ENCODE measurements at places on chromosomes 7 and 10.

DNA sequence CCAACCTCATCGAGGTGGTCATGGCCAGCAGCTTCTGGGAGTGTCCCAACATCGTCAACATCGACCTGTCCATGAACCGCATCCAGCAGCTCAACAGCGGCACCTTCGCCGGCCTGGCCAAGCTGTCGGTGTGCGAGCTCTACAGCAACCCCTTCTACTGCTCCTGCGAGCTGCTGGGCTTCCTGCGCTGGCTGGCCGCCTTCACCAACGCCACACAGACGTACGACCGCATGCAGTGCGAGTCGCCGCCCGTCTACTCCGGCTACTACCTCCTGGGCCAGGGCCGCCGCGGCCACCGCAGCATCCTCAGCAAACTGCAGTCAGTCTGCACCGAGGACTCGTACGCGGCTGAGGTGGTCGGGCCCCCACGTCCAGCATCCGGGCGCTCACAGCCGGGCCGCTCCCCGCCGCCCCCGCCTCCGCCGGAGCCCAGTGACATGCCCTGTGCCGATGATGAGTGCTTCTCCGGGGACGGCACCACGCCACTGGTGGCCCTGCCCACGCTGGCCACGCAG lies 75.0 kb downstream of the ELFN1 start:
- DNase-seq = no peak

DNA sequence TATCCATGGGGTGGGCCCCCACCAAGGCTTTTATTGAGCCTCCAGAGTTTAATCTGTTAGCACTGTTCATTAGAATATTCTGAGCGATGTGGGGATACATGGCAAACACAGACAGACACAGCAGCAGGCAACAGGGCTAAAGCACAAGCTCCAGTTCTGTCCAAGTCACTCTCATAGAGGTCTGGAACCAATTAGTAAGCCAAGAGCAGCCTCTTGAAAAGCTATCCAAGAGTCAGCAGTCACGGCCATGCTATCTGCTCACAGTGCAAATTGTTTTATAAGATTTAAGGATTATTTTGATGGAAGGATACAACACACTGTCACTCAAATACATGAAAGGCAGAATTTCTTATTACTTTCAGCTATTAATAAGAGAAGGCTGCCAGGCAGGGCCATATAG lies 86.4 kb upstream of the DGKB start:
- DNase-seq = no peak

- DNase-seq = no peak
These were observed 308.5 kb downstream of the EXOC4 start for GRCh38 chr7:133561396-133561795.

DNA sequence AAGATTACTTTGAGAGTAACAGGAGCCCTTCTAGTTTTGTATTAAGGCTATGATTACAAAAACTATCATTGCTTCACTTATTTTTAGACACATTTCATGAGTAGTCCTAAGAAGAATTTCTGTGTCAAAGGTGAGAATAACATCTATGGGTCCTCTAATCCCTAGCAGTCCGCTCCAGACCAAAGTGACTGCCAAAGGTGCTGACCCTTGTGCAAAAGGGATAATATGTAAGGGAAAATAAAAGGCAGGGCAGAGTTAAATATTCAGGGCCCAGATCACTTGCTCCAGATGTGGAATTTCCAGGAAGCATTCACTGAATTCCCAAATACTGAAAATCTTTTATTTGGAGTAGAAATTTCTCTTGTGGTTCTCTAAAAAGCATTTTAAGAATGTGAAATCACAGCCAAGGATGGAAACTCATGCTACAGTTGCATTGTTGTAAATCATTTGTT lies 29.3 kb downstream of the RHOBTB1 start:
- DNase-seq = no peak

DNA sequence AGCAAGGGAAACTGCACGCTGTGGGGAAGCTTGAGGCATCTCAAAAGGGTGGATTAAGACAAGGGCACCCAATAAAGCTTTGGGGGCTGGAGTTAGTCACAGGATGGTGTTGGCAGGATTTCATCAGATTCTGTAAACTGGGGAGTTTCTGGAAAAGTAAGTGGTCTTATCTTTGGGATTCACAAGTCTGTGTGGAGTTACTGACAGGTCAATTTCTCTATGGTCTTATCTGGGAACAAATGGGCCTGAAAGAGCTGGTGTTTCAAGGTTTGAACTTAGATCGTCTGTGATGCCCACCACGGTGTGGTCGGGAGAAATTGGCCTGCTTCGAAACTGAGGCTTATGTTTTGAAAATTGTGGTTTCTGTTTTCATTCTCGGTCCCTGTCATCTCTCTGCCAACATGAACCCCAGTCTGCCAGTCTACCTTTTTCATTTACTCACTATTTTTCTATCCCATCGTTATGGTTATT lies 23.8 kb upstream of the AOAH start:
- no peak for DNase-seq

DNA sequence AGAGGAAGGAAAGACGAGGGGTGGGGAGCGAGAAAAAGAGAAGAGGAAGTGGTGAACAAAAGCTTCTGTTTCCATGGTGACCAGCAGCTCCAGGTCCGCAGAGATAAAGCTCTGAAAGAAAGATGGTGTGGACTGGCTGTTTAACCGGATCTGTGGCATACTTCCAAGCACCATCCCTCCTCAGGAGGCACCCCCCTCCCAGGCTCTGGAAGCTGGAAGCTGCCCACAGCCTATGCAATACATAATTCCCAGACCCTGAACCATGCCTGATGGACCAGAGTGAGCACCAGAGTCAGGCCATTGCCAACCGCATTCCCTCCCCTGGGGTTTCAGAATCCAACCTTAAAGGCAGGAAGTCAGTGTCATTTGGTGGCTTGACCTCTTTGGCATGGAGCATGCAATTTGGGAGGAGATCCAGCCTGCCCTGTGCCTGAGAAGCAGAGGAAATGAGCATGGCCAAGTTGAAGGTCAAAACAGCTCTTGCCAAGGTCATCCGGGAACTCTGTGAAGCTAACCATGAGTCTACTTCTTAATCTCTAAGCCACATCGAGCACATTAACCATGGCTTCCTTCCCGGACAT lies 22.2 kb upstream of the CPXM2 start:
- peak; percentile 43 for DNase-seq

- DNase-seq = no peak
These were observed 24.0 kb downstream of the GSTO2 start for GRCh38 chr10:104293011-104293410.

GRCh38 chr7:8274589-8274988 lies 12.6 kb upstream of the ICA1 start:
- no peak for DNase-seq

- DNase-seq = no peak
These were observed 10.6 kb downstream of the ATP6V1F start for GRCh38 chr7:128873234-128873633.

- peak; percentile 34 for DNase-seq
These were observed 4.1 kb upstream of the OIT3 start for GRCh38 chr10:72889391-72889831.

DNA sequence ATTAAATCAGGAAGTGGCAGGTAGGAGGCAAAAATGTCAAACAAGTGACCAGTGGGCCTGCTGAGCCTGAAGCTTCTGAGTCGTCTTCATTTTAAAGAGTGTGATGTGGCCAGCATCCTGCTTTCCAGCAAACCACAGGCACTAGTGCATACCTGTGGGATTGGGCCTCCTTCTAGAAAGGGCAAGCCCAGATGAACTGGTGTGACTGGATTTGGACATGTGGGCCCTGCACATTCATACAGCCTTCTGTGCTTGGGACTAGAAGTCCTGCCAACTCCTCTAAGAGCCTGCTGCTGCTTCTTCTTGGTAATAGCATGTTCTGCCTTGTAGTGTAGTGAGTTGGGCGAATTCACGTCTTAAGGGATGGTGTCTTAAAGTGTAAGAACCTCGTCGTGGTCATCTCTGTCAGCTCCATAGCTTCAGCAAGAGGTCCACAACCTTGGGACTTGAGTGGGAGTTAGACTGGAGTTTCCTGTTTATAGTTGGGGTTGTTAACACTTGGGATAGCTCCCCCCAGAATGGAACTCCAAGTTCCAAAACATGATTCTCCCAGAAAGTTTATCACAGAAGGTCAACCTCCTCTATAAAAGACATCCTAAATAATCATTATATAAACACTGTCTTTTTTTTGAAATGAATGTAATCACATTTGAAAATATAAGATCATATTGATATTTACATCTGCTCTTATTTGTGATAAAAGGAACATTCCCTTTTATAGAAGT lies 11.2 kb downstream of the BMPER start:
- DNase-seq = no peak

DNA sequence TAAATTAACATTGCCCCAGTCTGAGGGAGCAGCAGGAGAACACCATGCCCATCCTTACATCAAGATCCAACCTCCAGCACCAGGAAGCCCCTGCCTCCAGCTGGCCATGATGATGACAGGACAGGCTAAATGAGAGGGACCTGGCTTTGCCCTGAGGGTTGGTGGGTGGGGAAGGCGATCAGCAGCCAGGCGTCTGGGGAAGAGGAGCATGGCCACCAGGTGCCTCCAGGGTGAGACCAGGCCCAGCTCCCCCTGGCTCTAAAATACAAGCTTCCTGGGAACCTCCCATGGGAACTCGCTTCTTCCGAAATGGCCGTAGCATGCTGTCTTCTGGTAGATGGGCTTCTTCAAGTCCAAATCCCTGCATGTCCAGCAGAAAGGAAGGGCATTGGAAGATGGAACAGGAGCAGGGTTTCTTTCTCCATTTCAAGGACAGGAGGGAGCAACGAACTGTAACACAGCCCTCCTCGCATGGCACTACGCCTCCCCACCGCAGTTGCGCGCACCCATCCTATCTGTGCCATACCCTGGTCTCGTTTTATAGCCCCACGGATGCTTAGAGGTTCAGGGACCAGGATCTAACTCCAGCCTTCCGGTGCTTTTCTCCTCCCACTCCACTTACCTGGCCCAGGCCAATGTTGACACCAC lies 15.8 kb downstream of the MAT1A start:
- no peak for DNase-seq

DNA sequence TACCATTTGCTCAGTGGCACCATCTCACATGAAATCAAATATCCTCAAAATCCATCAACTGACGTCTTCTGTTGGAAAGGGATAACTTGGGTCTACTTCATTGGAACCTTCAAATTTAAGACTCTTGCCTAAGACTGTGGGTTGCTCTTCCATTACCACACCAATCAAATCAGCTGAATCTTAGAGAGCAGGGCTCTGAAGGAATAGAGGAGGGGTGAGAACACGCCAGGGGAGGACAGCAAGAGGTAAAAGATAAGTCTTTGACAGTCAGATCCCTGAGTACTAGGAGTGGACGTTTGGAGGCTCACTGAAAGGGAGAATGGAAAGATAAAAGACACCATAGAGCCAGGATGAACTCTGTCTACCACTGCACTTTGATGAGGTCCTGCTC lies 107.5 kb downstream of the CCDC71L start:
- no peak for DNase-seq

GRCh38 chr7:101987494-101987893 lies 170.1 kb downstream of the CUX1 start:
- DNase-seq = no peak

DNA sequence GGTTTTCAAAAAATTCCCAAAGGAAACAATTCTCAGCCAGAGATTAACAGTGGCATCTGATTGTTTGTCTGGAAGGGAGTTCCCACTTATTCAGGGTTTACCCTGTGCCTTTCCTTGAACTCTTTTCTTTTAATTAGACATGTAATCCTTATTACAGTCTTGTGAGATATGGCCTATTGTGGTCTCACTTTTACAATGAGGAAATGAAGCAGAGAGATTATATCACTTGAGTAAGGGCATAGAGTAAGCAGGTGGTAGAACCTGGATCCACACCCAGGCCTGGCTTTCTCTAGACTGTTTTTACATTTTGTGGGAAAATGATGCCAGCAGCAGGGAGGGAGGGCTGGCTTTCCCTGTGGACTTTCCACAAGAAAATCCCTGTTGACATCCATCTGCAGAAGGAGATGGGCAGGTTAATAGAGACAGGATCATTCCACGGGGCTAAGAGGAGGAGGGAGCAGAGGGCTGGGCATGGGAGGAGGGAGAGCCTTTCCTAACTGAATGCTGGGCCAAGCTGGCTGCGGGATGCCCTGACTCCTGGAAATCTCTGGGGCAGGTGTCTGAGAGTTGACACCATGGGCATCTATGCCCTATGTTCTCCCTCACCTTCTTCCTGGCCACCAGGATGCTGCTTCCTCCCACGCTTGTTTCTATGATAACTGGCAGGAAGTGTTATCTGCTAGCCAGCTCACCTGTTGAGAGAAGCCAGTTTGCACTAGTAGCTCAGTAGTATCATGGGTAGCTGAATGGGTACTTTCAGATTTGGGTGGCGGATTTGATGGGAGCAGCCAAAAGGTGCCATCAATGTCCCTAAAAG lies 28.7 kb upstream of the ARHGAP22 start:
- DNase-seq = no peak

DNA sequence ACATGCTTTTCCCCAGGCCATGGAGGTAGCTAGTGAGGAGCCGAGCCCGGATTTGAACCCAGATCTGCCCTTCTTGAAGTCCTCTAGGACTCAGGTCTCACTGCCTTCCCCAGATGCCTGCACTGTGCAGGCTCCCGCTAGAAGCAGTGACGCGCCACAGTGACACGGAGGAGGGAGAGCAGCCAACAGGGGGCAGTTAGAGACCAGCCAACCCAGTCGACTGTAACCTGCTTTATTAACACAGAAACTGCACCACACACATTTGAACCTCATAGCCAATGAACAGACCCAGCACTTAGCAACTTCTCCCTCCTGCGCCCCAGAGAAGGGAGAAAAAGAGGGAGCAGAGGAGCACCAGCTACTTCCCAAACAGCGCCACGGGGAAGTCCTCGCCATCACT lies 27.4 kb downstream of the PILRA start:
- no peak for DNase-seq

GRCh38 chr10:84196083-84196482 lies 1.7 kb downstream of the CDHR1 start:
- no peak for DNase-seq

DNA sequence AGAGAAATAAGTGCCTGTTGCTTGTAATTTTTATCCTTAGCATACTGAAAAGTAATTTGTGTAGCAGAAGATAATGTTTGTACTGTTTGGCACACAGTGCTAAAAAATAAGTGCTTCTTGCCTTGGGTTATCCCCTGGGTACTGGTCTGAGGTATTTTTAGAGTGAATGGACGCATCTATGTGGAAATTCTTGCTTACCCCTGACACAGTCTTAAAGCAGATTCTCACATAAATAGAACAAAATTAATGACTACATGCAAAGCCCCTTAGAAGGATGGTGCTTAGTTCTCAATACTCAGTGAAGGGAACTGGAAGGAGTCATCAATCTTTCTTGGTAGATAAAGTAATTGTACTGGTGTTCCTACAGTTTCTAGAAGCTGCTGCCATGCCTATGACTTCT lies 548.6 kb downstream of the ARL4A start:
- DNase-seq = no peak

Measured in stomach (tissue), 19 donors.